Kidney (tissue), 22 donors: ENCODE measurements at places on chromosomes 1 and 21. TPM values are rescaled to one million over a fixed set of nuclear protein-coding genes. Genes with fewer than 3 reads are reported as not detected.

The WDR64 gene
- not detected for polyA plus RNA-seq

The NFIA gene
- 4.8 TPM for polyA plus RNA-seq

DNA sequence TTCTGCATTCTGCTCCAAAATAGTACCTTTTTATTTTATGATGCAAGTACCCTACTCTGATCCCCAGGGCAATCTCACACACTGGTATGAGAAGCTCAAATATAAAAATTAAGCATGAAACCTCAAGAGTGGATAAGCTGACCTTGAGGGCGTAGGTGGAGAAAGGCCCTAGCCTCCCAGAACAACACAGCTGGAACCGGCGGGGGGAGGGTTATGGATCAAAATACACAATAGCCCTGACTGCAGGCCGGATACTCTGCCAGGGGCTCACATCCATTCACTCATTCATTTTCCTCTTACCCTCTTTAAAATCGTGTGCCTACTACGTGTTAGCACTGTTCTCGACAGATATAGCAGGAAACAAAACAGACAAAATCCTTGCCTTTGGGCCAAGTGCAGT is 32.8 kb upstream of the ECE1 start:
- DNase-seq = no peak

- DNase-seq = no peak
These were observed 68.0 kb downstream of the UCK2 start for GRCh38 chr1:165895451-165895871.

The DIO1 gene
- 40.6 TPM for polyA plus RNA-seq

The GJA4 gene
- polyA plus RNA-seq = 31.9 TPM

DNA sequence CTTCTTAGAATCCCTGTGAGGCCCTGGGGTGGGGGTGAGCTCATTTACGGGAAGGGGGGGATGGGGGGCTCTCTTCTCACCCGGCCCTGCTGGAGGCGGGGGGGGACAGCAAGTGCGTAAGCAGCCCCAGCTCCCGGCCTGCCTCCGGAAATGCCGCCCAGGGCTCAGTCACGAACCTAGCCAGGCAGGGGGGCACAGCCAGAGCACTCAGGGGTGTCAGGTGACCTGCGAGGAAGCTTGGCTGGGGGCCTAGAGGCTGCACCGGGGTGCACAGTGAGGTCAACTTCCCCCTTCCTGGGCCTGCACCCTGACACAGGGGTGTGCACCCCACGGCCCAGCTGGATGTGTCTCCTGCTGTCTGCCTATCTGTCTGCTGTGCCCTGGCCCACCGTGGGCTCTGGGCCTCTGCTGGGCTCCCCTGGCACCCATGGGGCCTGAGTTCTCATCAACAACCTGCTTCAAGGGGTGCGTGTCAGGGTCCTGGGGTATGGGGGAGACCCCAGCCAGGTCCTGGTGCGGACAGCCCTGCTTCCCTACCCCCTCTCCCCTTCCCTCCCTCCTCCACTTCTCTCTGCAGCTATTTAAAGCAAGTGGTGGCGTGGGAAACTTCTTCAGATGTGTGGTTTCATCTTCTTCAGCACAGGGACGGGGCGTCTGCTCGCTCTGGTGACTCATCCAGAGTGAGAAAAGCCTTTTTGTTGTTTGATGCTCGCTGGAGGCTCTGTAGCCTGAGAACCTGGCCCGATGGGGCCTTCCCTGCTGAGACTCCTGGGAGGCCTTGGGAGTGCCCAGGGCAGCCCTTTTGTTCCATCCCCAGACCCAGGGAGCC is 92.5 kb upstream of the RUNX3 start:
- peak; percentile 22 for DNase-seq

The RIPPLY3 gene
- 0.26 TPM for polyA plus RNA-seq

The LCE1E gene
- polyA plus RNA-seq = not detected

DNA sequence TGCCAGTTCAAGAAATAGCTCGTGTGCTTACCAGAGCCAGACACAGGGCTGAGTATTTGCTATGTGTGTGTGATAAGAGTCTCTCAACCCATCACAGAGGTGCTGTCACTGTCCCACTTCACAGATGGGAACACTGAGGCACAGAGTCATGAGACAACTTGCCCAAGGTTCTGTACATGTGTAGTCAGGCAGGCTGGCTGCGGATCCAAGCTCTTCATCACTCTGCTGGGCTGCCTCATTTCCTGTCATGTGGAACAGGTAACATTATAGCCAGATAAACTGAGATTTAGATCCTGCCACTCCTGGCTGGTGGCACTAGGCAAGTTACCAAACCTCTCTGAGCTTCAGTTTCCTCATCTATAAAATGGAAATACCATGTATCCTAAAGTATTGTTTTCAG is 77.8 kb downstream of the ITPKB start:
- DNase-seq = no peak

The C1orf56 gene
- polyA plus RNA-seq = 12.8 TPM

The FMO2 gene
- 3.9 TPM for polyA plus RNA-seq

The PPFIA4 gene
- polyA plus RNA-seq = 5.2 TPM

GRCh38 chr1:184002071-184002470 is 35.5 kb downstream of the COLGALT2 start:
- no peak for DNase-seq

- no peak for DNase-seq
These were observed 645.0 kb downstream of the PTPRC start for GRCh38 chr1:199283794-199284193.

- DNase-seq = peak; percentile 55
These were observed 207.3 kb downstream of the SLC45A1 start for GRCh38 chr1:8525216-8525557.

The DTL gene
- not detected for polyA plus RNA-seq

DNA sequence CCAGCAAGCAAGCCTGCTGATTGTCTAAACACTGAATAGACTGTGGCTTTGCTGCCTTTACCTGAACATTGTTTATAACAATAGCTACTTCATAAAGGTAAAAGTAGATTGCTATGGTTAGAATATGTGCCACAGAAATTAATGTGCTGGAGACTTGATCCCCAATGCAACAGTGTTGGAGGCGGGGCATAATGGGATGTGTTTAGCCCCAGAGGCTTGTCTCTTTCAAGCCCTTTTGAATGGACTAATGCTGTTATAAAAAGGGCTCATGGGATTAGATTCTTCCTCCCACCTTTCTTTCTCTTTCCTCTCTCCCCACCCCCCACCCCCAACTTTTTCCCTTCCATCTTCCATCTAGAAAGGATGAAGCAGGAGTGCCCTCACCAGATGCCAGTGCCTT is 80.2 kb upstream of the PPP2R5A start:
- no peak for DNase-seq

DNA sequence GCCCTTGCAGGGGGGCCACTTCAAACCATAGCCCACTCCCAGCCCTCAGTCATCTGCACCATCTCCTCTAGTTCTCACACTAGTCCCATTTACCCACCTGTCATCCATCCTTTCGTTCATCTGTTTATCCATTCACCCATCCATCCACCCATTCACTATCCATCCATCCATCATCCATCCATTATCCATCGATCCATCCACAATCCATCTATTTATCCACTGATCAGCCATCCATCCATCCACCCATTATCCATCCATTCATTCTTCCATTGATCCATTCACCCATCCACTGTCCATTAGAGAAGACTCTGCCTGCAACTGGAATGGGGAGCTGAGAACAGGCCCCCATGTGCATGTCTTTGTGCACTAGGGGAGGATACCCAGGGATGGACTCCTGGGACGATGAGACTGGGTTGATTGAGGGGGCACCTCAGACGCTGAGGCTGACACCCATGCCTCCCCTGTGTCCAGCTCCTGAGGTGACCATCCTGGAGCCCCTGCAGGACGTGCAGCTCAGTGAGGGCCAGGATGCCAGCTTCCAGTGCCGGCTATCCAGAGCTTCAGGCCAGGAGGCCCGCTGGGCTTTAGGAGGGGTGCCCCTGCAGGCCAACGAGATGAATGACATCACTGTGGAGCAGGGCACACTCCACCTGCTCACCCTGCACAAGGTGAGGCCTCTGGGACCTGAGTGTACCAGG is 97.9 kb downstream of the TRIM11 start:
- no peak for DNase-seq

The CDK11A gene
- 21.5 TPM for polyA plus RNA-seq

GRCh38 chr1:16402742-16403141 is 34.5 kb downstream of the SPATA21 start:
- no peak for DNase-seq

The OR2L13 gene
- not detected for polyA plus RNA-seq

GRCh38 chr1:222310836-222311235 is 237.1 kb downstream of the HHIPL2 start:
- DNase-seq = no peak

The SLC6A9 gene
- polyA plus RNA-seq = 2.0 TPM

The CDC42BPA gene
- 11.2 TPM for polyA plus RNA-seq

- DNase-seq = no peak
These were observed 53.5 kb downstream of the MIGA1 start for GRCh38 chr1:77832901-77833300.

DNA sequence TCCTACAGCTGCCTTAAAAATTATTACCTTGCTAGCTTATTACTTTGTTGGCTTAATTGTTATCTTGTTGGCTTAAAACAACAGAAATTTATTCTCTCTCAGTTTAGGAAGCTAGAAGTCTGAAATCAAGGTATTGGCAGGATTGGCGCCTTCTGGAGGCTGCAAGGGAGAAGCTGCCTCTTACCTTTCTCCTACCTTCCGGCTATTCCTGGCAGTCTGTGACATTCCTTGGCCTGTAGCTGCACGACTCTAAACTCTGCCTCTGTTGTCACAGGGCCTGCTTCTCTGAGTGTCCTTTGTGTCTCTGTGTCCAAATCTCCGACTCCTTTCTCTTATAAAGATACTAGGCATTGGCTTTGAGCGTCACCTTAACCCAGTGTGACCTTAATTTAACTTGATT is 579.9 kb upstream of the B3GALT2 start:
- DNase-seq = no peak

The KHDRBS1 gene
- polyA plus RNA-seq = 66.9 TPM

GRCh38 chr1:91549041-91549735 is 48.5 kb downstream of the CDC7 start:
- DNase-seq = no peak

DNA sequence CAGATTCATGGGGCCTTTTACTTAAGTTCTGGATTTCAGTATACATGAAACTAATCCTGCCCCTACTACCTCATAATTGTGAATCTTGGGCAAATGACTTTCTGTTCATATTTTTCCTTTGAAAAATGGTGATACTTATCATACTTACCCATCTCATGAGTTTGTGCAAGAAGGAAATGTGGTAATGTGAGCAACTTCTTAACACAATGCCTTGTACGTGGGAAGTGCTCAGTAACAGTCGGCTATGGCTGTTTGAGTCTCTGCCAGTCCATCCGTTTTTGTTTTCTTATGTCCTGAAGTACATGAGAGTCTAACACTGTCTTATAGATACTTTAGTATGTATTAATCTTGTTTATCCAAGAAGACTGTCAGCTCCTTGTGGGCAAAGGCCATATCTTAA is 86.5 kb downstream of the PATJ start:
- DNase-seq = no peak

The OPRD1 gene
- not detected for polyA plus RNA-seq

DNA sequence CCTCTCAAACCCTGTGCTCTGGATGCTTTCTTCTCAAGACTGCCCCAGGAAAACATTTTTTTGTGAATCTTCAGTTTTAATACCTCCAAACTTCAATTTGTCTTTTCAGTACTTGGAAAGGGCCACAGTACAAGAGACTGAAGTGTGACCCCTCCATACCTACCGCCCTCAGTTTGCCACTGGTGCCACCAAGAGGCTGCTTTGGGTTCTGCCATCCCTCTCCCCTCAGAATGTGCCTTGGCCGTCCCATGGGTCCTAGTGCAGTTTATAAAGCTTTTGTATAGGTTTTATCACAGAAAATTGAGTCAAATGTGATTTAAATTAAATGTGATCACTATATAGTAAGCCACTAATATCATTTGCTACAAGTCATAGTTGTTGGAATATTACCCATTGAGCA is 60.8 kb upstream of the PGD start:
- DNase-seq = peak; percentile 43

The ATP1A4 gene
- polyA plus RNA-seq = not detected

DNA sequence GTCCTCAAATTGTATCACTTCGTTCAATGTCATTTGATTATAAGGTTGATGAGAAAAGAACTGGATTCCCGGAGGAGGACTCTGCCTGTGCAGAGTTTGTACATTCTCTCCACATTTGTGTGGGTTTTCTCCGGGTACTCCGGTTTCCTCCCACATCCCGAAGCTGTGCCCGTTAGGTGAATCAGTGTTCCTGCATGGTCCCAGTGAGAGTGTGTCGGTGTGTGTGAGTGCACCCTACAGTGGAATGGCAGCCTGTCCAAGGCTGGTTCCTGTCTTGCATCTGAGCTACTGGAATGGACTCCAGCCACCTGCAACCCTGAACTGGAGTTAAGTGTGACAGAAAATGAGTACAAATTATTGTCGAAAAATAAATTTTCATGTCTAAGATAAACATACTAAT is 92.2 kb upstream of the KCTD3 start:
- no peak for DNase-seq

GRCh38 chr1:209326076-209326475 is 257.4 kb upstream of the CAMK1G start:
- DNase-seq = no peak
